ENCODE measurements at places on chromosomes 1 and 21.
A peak's percentile ranks its signal among the peaks of the same experiment; 100 is the strongest.

DNA sequence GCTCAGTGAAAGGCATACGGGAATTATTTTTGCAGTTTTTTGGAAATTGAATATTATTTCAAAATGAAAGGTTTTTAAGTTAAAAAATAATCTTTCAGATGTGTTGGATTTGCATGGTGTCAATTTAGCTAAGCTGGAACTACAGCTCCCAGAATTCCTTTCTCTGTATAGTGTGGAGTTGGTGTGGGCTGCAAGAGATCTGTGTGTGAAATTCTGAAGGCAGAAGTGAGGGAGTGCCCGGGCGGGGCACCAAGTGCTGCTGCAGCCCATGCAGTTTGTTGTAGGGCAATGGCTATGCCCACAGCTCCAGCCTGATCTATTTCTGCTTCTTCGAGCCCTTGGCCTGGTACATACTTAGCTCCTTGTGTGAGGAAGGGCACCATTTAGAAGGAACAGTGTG, 60.5 kb upstream of the CSF1 start:
- DNase-seq, result no peak

DNA sequence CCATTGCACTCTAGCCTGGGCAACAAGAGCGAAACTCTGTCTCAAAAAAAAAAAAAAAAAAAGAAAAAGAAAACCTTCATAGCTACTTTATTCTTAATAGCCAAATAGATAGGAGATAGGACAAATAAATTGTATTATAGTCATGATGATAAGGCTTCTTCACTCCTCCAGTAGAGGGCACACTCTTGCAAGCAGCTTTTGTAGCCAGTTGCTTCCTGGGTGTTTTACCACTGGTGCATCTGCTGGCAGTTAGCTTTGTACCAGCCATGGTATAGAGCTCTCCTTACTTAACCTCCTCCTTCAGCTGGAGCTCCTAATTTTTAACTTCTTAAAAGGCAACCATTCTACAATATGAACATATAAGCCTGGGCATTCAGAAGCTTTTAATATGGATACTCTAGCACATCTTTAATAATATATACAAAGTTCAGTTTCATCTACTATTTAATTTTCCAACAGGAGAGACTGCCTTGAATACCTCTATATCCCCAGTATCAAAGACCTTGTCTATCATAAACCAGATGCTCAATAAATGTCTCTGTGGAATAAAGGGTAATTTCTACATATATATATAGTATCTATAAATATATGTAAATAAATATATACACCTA, 35.8 kb downstream of the EVI5 start:
- peak; percentile 15 for DNase-seq

DNA sequence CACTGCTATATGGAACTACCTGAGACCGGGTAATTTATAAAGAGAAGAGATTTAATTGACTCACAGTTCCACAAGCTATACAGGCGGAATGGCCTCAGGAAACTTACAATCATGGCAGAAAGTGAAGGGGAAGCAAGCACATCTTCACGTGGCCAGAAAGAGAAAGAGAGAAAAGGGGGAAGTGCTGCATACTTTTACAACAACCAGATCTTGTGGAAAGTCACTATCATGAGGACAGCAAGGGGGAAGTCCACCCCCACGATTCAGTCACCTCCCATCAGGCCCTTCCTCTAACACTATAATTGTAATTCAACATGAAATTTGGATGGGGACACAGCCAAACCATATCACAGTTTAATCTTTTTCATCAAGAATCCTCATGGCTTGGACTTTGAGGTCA, 339.2 kb upstream of the AJAP1 start:
- no peak for DNase-seq

- no peak for DNase-seq
These were observed 22.3 kb downstream of the ABCA4 start for GRCh38 chr1:94098585-94099111.

DNA sequence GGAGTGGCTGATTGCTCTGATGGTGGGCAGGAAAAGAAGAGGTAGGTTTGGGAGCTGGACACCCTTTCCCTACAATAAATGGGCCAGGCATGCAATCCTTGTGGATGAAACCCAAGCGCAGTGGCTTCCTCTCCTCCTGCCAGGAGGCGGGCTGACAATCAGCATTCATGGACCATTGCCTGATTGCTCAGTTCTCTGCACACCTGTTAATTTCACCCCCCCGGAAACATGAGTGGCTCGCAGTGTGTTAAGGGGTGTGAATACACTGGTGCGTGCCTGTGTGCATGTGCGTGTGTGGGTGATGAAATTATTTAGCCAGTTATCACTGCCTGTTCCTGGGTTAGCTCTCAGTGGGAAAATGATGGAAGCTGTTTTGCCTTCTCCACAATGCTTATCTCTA, 310.7 kb downstream of the PCP4 start:
- DNase-seq, result no peak

DNA sequence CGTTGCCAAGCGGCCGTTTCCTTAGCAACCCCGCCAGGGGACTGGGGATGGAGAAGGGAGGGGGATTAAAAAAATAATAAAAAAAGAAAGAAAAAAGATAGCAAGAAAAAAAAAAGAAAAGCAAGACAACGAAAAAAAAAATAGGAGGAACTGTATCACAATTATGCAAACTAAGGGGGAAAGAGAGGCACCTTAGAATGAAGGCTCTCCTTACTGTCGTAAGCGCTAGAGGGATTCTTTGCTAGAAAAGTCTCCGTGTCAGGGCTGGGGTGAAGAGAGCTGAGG, 625 bp upstream of the NEGR1 start:
- no peak for DNase-seq

DNA sequence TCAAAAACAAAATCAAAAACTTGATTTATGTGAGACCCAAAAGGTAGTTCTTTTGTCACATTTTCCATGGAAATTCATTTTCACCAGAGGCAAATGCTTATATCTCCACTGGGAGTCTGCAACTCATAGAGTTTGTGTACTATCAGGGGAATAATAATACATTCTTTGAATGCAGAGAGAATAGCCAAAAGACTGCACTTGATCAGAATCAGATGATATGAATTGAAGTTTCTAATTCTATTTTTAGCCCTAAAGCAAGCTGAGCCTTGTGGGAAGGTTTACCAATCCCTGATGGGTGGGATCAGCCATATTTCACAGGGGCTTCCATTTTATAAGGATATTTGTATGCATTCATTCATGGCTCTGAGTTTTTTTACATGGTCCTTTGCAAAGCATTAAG, 49.6 kb downstream of the TSEN15 start:
- no peak for DNase-seq

- no peak for DNase-seq
These were observed 1.0 kb upstream of the MCOLN2 start for GRCh38 chr1:84997667-84998600.

- no peak for DNase-seq
These were observed 2.8 kb upstream of the NUP210L start for GRCh38 chr1:154157520-154158306.

DNA sequence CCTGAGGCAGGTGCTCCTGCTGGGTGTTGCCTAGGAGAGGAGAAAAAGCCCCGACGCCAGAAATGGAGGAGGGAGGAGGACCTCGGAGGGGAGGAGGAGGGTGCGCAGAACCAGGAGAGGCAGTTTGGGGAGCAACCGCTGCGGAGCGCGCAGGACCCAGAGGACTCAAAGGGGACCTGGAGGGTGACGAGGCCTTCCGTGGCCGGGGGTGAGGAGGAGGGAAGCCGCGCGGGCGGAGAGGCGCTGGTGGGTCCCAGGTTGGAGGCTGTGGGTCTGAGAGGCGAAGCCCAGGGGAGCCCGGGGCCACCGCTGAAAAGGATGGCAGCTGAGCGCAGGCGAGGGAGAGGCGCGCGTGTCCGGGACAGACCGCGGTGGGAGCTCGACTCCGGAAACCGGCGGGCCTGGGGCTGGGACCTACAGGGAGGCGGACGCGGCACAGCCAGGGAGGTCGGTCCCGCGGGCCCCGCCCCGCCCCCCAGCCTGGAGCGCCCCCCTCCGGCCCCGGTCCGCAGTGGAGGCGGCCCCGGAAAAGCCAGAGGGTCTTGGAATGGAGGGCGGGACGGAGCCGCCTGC, 15.1 kb downstream of the RNF223 start:
- no peak for DNase-seq

GRCh38 chr1:25520446-25521061, 22.9 kb upstream of the LDLRAP1 start:
- DNase-seq, result no peak

DNA sequence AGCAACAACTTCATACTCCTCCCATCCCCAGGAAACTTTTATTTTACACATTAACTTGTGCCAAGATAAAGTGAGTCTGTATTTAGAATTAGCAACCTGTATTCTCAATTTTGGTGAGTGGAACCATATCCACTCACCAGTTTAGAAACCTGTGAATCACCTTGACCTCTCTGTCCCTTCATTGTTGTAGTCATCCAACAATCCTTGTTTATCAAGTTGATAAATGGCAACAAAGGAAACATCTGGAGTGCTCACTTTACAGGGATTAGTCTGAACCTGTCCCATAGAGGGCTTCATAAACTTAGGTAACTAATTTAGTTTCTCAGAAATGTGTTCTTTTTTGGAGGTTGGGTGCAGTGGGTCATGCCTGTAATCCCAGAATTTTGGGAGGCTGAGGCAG, 3.9 kb upstream of the CLSPN start:
- no peak for DNase-seq

DNA sequence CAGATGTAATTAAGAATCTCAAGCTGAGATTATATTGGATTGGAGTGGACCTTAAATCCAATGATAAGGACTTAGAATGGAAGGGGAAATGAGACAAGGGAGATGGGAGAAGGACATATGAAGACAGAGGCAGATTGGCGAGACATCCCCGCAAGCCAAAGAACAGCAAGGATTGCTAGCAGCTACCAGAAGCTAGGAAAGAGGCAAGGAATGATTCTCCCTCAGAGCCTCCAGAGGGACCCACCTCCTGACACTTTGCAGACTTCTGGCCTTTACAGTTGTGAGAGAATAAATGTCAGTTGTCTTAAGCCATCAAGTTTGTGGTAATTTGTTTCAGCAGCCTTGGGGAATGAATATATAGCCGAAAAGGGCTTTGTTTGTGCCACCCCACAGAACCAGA, 20.7 kb downstream of the METTL13 start:
- DNase-seq, result no peak

- peak; percentile 31 for DNase-seq
These were observed 393 bp downstream of the LYSMD1 start for GRCh38 chr1:151165281-151165737.

GRCh38 chr1:4658643-4659628, 4.5 kb downstream of the AJAP1 start:
- no peak for DNase-seq

GRCh38 chr1:153546796-153547559, 1.4 kb upstream of the S100A4 start:
- DNase-seq, result no peak

DNA sequence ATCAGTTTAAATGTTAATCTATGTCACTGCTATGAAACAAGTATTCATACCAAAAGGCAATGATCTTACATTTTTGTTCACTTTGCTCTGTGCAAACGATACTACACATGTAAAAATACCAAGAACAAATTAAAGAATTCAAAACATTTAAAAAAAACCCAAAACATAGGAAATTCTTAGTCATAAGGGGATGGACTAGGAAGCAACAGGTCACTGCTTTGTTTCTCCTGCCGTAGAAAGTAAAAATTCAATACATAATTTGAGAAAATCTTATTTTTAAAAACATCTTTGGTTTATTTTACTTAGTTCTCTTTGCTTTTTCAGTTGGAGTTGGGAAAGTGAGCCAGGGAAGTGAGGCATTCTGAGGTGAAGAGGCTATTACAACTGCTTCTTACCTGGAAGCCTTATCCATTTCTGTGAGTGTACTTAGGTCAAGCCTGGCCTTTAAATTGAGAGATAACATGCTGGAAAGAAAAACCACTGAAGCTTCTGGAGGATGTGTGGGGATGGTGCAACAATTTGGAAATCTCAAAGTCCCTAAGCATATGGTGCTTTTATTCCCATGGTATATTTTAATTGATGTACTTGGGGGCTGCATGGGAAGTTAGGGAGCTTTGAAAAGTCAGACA, 183.5 kb downstream of the CDC42BPA start:
- DNase-seq, result no peak

- no peak for DNase-seq
These were observed 29.0 kb downstream of the DHCR24 start for GRCh38 chr1:54857746-54858561.

DNA sequence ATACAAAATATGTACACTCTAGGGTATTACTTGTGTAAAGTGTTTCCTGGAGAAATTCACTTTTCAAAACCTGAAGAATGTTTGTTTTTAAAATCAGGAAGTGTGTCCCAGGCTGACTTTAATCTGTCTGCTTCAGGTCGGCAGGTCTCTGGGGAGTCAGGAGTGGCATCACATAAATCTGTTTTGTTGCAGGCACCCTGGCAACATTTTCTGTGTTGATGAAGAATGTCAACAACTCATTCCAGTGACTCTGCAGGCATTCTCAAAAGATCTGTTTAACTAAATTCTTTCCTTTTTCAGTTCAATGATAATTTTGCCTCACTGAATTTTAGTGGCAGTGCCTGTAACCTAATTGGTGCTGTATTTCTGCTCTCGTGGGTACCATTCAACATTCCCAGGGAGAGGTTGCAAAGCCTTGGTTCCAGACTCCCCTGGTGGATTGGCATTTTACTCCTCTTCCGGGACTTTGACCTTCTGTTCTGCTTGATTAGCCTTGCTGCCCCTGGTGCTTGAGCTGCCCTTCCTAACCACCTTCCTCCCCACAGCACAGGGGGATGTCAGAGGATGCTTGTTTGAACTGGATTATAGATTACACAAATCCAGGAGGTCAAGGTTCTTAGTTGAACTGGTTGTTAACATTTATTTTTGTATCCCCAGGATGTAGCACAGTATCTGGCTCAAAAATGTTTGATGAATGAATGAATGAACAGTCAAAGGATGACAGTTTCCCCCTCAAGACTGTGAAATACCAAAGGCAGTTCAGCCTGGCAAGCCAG, 55.4 kb upstream of the LPGAT1 start:
- DNase-seq, result no peak

GRCh38 chr1:56254130-56254529, 325.2 kb downstream of the PLPP3 start:
- DNase-seq, result no peak

- no peak for DNase-seq
These were observed at the start of gene TNFRSF4 for GRCh38 chr1:1213345-1214265. Gene TNFRSF4 (minus strand): TSS chr1:1214153. CDS start chr1:1214127, 26 bp downstream.

DNA sequence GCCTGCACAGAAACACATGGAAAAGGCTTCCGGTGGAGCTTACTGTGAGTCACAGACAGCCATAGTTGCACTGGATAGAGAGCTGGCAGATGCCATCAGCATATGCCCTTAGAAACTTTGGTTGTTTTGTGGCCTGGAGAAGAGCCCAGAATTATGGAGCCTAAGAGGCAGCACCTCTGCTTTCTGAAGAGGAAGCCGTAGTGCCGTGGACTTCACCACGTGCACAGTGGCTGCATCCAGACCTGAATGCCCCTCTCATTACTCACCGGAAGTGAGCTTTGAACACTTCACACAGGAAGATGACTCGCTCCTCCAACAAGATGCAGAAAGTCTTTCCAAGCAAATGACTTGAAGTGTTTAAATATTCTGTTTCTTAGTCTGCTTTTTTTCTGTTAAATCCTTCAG, 28.4 kb downstream of the JUN start:
- DNase-seq, result no peak

DNA sequence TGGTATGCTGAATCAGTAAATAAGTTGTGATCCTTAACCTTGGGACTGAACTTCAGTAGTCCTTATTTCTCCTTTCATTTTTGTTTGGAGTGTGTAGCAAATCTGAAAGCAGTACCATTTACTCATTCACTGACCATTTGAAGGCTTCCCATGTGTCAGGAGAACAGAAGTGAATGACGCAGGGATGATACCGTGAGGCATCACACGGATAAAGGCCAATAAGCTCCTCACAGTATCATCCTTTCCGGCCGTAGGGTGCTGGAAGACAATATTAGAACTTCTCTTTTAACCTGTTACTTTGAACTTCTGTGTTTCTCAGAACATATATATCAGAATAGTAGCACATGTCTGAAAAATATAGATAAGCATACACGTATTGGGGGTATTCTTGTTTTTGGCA, 21.3 kb downstream of the BACH1 start:
- DNase-seq, result no peak
